Muscle of arm (tissue), 14 donors: ENCODE measurements at places on chromosomes 12 and 14.

- no peak for DNase-seq
Observed at GRCh38 chr12:236445-236844, 22.5 kb upstream of the SLC6A12 start.

GRCh38 chr12:109501299-109501698 lies 23.9 kb downstream of the UBE3B start:
- DNase-seq: no peak

DNA sequence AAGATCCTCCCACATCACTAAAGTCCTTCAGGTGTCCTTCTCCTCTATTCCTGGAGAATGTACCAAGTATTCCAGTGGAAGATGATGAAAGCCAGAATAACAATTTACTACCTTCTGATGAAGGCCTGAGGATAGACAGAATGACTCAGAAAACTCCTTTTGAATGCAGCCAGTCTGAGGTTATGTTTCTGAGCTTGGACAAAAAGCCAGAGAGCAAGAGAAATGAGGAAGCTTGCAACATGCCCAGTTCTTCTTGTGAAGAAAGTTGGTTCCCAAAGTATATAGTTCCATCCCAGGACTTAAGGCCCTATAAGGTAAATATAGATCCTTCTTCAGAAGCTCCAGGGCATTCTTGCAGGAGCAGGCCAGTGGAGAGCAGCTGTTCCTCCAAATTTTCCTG lies 54.6 kb upstream of the HELB start:
- DNase-seq: no peak

- DNase-seq: no peak
Observed at GRCh38 chr12:32151552-32151951, 44.9 kb downstream of the BICD1 start.
